HuH-7 (cell line): ENCODE measurements at places on chromosomes 5 and 9.

DNA sequence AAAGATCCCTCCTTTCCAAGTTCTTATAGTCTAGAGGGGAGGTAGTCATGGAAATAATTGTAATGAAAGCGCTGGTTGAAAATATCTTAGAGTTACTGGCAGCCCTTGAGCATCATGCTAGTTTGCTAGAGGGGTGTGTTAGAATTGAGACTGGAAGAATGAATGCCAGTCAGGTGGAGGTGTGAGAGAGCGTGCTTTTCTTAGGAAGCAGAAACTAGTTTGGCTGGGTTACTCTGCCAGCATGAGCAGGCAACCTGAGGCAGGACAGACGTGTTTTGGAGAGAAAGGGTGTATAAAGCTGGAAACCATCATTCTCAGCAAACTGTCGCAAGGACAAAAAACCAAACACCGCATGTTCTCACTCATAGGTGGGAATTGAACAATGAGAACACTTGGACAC, 43.6 kb upstream of the DHFR start:
- no peak for DNase-seq

DNA sequence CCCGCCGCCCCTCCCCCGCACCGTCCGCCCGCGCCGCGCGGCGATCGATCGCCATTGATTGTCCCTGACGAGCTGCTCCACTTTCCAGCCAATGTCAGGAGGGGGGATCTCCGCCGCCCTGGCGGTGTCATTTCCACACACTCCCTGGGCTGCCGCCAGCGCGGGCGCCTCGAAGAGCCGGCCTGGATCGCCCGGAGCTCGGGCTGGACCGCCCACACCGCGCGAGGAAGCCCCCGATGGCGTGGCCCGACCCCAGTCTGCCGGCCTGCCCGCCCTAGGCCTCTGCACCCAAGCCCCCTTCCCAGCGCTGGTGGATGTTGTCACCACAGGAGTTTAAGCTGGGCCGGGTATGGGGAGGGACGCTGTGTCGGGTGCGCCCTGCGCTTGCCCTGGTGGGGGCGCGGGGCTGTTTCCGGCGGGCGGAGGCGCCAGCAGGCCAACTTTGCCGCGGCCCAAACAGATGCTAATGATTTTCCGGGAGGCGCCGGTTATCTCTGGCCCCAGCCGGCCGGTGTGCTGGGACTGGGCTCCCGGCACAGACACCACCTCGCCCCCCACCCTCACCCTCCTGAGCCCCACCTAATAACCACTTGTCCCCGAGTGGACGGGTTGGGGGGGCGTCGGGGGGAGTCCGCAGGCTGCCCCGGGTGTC, 10.6 kb upstream of the CXXC5 start:
- DNase-seq, result peak; percentile 95

GRCh38 chr5:90792725-90793124, 234.1 kb downstream of the ADGRV1 start:
- DNase-seq, result no peak

GRCh38 chr5:53037141-53037859, 48.1 kb downstream of the ITGA2 start:
- no peak for DNase-seq

- no peak for DNase-seq
Observed at GRCh38 chr5:69271376-69271775, 36.7 kb downstream of the CDK7 start.

DNA sequence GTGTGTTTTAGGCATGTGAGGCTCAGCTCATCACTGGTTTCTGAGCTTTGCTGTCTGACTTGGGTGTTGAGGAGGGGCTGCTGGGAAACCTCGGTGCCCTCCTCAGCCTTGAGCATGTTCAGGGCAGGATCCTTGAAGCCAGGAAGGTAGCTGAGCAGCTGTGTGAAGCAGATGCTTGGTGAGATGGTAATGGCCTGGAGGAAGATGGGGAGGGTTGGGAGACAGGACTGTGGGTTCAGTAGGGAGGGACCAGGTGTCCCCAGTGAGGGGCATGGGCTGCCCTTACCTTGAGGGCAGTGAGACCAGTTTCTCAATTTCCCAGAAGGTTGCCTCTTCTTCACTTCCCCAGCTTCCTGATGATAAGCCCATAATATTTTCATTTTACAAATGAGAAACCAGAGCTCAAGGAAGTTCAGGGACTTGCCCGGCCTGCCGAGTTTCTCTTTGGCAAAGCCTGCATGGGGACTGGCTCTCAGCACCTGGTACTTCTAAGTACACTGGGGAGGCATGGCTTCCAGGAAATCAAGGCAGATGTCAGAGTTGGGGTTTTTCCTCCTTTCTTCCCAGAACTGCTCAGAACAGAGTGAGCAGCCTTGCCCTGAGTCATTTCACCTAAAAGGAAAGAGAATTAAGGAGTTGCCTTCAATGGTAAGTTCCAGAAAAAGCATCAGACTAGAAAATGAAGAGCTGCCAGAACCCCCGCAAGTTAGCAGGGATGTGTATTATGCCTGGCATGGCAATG, 225.7 kb downstream of the MAST4 start:
- no peak for DNase-seq

DNA sequence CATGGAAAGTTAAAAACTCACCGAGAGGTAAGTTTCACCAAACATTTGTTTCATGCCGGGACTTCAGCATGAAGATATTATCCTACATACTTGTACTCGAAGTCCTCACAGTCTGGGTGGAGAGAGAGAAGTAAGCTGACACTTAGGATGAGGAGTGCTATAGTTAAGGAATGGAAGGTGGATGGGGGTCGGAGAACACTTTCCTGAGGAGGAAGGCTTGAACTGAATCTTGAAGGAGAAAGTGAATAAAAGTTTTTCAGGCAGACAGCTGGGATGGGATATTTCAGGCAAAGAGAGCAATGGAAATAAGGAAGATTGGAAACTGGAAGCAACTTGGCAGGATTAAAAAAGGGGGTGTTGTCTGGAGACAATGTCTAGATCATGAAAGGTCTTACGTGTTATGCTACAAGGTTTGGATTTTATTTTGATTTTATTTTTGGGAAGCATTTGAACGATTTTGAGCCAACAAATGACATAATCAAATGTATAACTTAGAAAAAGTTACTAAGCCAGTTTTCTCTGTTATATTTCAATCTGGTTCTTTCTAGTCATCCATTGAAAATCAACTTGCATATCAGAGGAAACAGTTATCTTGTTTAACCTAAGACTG, 167.1 kb downstream of the PAM start:
- no peak for DNase-seq

GRCh38 chr5:138103319-138103637, 19.4 kb downstream of the WNT8A start:
- no peak for DNase-seq

- no peak for DNase-seq
Observed at GRCh38 chr5:10676224-10676623, 84.8 kb downstream of the DAP start.

DNA sequence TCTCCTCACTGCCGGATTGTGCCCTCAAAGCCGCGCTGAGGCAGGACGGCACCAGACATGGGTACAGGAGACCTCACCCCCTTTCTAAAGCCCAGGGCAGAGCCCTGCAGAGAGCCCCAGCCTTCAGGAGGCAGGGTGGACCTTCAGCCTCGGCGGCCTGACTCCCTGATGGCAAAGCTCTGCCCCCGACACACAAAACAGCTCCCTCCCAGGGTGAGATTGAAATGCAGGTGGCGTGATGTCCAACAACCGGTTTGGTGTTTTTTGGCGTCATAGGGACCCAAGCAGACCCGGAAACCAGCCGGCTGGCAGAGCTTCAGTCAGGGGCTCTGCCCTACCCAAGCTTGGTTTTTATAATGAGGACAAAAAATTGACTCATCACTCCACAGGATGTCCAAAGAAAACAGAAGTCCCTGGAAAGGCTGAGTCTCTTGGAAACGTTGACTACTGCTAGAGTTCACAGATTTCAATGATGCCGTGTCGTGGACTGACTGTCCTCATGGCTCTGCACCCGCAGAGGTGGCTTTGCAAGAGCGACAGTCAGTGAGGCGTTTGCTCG, 275.2 kb upstream of the IRX1 start:
- DNase-seq, result no peak

DNA sequence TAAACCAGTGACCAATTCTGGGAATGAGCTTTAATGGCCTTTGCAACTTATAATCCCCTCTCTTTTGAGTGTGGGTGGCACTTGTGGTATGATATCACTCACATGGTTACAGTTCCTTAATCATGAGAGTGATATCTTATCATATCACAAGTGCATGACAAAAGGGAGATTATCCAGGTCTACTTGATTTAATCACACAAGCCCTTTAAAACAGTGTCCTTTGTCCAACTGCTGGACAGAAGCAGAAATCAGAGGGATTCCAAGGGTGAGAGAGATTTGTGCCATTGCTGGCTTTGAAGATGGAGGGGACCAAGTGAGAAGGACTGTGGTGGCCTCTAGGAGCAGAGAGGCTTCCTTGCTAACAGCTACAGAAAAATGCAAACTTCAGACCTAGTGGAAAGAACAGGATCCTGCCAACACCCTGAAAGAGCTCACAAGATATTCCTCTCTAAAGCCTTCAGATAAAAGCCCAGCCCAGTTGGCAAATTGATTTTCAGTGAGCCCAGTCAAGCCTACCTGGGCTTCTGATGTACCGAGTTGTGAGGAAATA, 279.0 kb upstream of the TLE4 start:
- peak; percentile 9 for DNase-seq

DNA sequence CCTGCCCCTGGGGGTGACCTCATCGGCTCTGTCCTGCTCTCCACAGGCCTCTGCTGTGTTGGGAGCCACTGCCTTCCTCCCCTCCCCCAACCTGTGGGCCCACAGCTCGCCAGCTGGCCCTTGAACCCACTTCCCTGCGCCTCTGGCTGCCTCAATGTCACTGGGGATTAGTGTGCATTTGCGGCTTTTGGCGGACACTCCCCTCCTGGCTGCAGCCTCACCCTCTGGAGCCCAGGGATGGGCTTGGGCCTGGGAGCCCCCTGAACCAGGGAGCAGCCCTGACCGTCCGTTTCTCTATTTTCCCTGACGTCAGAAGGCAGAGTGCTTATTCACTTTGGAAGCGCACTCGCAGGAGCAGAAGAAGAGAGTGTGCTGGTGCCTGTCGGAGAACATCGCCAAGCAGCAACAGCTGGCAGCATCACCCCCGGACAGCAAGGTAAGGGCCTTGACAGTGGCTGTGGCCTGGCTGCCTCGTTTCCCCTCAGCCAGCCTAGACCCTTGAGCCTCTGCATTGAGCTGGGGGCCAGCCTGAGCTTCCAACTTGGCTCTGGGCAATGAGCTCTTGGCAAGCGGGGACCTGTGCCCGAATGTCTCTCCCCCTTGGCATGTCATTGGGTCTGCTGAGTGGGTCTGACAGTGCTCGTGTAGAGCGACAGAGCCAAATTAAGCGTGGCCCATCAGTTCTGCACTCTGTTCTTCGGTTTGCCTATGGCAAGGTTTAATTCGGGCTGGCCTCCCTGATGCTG, 73.1 kb downstream of the RGS3 start:
- no peak for DNase-seq

DNA sequence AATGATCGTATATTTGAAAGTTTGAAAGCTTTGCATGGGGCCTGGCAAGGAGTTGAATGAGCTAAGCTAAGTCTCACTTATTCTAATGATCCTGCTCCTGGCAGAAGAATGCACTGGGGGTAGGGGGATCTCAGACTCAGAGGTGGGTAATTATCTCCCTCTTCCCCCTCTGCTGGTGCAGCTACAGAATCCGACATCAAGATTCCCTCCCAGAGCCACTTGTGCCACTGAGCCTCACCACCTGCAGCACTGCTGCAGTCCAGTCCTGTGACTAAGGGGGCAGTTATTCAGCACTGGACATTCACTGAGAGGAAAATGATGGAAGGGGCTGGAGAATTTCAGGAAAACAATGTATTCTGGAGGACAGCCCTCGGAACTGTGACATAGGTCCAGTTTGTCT, 205.8 kb downstream of the DEPDC1B start:
- no peak for DNase-seq

DNA sequence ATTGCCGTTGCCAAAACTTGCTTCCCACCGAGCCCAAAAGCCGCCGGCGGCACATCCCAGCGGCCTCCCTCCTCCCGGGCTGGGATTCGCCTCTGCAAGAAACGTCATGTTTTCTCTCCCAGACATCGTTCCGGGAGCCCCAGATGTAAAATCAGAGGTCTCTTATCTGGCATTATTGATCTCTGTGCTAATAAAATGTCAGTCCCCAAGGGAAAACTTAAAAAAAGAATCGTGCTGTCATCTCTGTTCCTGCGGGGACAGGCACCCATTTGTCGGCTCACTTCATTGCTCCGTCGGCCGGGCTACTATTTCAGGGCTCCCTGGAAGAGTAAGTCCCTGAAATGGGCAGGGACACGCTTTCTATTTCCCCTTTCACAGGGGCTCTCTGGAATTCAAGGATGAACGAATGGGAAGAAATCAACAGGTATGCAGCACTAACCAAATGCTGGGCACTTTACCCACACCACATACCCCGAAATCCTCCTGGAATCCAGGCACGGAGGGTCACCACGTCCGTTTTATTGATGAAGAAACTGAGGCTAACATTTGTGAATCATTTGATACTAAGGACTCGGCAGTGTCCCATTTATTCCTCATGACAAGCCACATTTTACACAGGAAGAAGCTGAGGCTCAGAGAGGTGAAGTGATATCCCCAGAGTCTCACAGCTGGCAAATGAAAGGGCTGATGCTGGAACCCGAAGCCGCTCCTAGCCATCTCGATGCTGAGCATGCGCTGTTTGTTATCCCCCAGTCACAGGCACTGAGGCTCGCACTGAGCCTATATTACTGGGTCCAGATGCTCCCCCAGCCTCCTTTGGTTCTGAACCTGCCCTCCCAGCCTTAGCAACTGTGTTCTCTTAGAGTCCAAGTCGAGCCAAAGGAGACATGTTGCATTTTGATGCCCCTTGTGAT, 35.7 kb upstream of the MSX2 start:
- DNase-seq, result no peak

GRCh38 chr5:89374144-89374784, 491.3 kb upstream of the MEF2C start:
- DNase-seq, result no peak

- DNase-seq, result no peak
Observed at GRCh38 chr5:163434401-163434866, 3.0 kb upstream of the CCNG1 start.

- DNase-seq, result no peak
Observed at GRCh38 chr5:30042677-30043076, 1150.8 kb upstream of the CDH6 start.

DNA sequence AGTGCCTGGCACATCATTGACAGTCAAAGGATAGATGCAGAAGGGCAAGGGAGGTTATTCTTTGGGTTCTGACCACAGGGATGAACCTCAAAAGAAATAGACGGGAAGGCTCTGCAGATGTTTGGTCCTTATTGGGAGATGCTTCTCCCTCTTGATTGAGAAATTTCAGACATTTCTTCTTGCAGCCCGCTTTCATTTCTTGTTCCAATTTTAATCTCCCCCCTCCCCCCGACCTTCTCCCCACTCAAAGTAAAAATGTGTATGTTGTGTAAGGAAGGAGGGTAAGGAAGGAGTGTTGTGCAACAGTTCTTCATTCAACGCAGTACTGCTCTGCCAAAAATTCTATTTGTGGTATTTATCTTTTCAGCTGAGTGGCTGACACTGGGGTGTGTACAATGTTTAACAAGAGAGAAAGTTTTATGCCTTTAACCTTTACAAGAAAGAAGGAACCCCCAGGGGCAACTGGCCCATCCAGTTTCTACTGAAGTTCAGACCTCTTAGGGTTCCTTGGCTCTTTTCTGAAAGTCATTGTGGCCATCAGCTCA, 46.3 kb upstream of the TNFSF15 start:
- no peak for DNase-seq

GRCh38 chr5:66933066-66933465, 263.5 kb downstream of the CD180 start:
- no peak for DNase-seq
